ENCODE measurements at places on chromosomes 13 and 19.

DNA sequence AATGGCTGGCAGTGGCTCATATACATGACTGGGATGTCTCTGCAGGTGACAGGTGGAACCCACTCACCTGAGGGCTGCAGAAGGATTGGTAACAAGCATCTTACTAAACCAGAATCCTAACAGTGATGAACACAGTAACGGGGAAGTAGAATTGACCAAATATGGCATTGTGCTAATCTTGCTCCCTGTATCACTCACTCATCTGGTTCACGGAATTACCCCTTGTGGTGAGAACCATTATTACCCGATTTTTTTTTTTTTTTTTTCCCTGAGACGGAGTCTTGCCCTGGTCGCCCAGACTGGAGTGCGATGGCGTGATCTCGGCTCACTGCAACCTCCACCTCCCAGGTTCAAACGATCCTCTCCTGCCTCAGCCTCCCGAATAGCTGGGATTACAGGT lies 69.5 kb downstream of the PTPRS start:
- no peak for DNase-seq

DNA sequence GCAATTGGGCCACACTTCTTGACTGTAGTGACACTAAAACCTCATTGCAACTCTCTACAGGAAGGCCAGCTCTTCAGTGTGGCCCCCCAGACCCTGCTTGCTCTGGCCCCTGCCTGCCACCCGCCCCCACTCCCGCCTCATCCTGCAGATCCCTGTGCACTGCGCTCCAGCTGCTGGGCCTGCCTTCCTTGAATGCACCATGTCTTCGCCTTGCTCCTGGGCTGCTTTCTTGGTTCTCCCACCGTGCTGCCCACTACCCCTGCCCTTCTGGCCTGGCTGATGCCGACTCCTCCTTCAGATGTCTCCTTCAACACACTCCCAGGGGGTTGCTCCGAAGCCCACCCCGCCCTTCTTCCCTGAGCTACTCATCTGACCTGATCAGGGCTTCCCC lies 98.2 kb downstream of the SIPA1L3 start:
- no peak for DNase-seq

- no peak for DNase-seq
Observed at GRCh38 chr13:41133951-41134350, 1.3 kb upstream of the KBTBD6 start.

DNA sequence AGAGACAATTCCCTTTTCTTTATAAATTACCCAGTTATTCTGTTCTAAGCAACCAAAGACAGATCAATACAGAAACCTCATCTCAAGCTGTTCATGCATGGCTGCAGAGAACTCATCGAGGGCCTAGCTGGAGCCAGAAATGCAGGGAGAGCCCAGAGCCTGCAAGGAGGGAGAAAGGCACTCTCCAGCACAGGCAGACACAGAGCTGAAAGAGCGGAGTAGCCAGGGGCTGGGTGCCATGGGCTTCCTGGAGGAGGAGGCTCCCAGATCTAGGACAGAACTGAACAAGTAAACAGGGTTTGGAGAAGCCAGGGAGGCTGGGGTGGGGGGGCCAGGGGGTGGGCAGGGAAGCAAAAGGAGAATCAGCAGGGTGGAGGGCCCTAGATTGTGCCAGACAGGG lies 144.2 kb upstream of the ZNF507 start:
- no peak for DNase-seq

- DNase-seq, result no peak
Observed at GRCh38 chr13:51920786-51921185, 59.0 kb downstream of the CCDC70 start.

- no peak for DNase-seq
Observed at GRCh38 chr19:18999896-19000620, 33.3 kb downstream of the SUGP2 start.

- no peak for DNase-seq
Observed at GRCh38 chr19:44345959-44346358, 10.5 kb downstream of the ZNF112 start.

DNA sequence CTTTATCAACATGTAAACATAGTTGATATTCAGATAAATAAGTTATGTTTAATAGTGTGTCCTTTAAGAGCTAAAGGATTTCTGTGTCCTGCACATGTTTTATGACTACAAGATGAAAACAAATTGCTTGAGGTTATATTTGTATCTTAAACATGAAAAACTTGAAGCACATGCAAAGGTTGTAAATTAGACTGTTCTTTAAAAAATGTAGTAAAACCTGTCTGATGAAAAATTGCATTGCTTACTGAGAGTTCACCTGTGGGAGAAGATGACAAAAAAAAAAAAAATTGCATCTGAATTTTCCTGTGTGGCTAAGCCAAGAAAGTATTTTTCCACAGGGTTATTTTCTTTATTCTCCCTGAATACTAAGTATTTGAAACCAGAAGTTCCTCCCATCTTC lies 25.7 kb upstream of the LMO7 start:
- no peak for DNase-seq
